ENCODE measurements at places on chromosomes 5 and 9.
A peak's percentile ranks its signal among the peaks of the same experiment; 100 is the strongest.

GRCh38 chr5:121695307-121695706, 156.4 kb upstream of the FTMT start:
- DNase-seq, result no peak

DNA sequence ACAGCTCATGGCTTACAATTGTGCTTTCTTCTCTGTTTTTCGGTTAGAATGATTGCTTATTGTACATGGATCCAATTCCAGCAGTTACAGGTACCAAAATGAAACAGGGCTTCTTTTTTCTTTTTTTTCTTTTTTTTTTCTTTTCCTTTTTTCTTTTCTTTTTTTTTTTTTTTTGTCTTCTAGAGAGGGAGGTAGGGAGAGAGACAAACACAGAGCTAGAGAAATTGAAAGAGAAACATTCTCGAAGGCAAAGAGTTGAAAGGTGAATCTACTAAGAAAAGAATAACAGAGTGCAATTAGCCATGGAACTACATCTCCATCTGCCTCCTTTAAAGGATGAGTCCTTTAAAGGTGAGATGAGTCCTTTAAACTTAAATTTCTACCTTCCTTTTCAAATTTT, 1.0 kb upstream of the EDIL3 start:
- DNase-seq, result no peak

DNA sequence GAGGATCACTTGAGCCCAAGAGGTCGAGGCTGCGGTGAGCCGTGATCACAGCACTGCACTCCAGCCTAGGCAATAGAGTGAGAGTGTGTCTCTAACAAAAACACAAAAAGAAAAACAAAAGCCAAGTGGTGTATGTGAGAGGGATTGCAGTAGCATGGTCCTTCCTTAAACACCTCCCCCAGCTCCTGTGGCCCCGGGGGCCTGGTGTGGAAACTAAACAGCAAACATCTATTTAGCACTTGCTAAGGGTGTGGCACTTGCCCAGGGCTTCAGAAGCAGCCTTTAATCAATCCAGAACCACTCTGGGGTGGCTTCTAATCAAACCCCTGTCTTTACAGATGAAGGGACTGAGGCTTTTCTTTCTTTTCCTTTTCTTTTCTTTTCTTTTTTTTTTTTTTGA, 4.4 kb upstream of the FBP1 start:
- DNase-seq, result no peak

DNA sequence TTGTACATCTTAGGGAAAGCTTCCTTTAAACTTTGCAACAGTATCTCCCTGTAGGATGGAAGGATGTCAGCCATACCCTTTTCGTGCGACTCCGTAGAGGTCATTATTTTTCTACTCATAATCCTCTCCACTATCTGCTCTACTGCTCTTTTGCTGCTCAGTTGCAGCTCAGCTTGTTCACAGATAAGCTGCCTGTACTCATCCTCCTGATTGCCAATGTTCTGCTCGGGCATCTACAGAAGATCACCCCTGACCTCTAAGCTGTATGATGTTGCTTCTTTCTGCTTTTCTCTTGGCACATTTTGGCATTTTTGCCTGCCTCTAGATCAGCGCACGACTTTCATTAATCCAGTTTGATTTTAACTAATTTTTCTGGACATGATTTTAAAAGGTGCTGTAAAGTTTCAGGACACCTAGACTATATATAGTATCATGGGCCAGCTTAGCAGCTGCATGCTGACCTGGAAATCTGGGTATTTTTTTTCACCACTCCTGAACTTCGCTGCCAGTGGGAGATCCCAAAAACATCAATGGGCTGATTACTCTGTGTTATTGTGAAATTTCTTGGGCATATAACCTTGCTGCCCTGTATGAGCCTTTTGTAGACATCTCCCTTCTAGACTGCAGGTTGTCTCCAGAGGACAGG, 131.2 kb upstream of the ZNF608 start:
- DNase-seq, result no peak

- no peak for DNase-seq
Measured at GRCh38 chr5:42429694-42430093, 6.5 kb downstream of the GHR start.

- DNase-seq, result no peak
Measured at GRCh38 chr9:112867275-112867991, 23.2 kb downstream of the SLC46A2 start.

- DNase-seq, result no peak
Measured at GRCh38 chr5:157793301-157793700, 49.8 kb downstream of the LSM11 start.

DNA sequence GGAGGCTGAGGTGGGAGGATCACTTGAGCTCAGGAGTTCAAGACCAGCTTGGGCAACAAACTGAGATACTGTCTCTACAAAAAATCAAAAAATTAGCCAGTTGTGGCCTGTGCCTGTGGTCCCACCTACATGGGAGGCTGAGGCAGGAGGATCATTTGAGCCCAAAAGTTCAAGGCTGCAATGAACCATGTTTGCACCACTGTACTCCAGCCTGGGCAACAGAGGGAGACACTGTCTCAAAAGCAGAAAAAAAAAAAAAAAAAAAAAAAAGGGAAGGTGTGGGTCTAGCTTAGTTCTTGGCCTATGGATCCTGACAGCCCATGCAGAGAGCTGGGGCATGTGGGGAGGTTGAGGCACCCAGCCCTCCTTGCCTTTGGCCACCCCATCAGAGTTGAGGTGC, 10.9 kb downstream of the PLPP7 start:
- DNase-seq, result no peak

- DNase-seq, result no peak
Measured at GRCh38 chr5:107072440-107072839, 598.3 kb downstream of the EFNA5 start.

DNA sequence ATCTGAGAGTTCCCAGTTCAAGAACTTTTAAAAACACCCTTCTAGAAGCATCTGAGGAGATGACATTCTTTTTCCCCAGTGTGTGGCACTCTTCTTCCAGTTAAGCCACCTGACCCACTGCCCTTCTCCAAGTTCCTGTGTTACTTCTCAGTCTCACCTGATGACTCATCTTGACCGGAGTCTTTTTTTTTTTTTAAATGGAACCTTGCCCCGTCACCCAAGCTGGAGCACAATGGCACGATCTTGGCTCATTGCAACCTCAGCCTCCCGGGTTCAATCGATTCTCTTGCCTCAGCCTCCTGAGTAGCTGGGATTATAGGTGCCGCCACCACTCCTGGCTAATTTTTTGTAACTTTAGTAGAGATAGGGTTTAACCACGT, 224.1 kb upstream of the DAB2 start:
- no peak for DNase-seq

- no peak for DNase-seq
Measured at GRCh38 chr5:148214665-148215185, 11.9 kb downstream of the SPINK6 start.

GRCh38 chr9:79570448-79571308, 1.1 kb upstream of the TLE4 start:
- DNase-seq, result peak; percentile 52

DNA sequence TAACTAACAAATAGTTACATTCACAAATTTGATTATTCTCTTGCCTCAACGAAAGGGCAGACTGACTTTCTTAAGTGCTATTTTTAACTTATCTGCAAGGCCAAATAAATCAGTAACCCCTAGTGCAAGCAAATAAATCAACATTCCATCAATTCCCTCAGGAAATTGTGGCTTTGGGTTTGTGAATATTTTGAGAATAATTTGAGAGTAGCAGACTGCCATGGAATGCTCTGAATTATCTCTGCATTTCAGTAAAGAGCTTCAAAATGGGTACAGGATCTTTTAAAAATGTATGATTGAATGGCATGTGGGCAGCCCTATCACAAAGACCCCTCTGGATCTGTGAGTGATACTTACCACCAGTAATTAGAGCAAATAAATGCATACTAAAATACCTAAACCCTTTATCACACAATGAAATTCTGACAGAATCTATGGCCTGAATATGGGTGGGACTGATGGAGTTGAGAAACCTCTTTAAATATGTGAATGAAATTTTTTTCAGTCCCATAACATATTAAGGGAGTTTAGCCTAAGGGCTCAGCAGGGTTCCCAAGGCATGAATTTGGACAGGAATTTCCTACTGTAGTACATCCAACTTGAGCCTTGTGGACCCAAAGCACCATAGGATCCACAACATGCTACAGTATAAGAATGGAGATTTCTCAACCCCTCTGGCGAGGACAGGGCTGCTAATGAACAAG, 92.5 kb upstream of the ITGA2 start:
- no peak for DNase-seq

DNA sequence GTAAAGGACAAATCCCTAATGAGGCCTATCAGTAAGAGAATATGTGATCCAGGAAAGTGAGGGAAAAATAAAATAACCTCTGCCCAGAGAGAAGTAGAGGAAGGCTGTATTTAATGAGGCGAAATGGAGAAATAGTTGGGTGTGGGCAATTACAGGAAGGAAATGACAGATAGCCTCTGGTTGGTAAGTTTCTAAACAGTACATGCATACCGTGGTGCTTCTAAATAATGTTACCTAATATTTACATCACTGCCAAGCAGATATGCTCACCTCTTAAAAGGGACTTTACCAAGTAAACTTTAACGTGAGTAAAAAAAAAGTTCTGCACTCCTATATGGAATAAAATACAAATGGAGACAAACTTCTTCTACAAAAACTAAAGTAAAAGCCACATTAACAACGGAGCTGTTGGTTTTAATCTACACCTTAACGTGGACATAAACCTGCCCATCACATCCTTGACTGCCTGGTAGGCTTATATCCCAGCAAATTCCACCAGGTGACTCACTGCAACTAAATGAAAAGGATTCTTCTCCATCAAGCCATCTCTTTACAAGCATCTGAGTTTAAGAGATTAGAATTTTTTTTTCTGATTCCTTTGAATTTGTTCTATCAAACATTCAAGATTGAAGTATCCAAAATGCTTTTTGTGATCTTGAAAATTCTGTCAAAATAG, 12.4 kb downstream of the NFIL3 start:
- no peak for DNase-seq

DNA sequence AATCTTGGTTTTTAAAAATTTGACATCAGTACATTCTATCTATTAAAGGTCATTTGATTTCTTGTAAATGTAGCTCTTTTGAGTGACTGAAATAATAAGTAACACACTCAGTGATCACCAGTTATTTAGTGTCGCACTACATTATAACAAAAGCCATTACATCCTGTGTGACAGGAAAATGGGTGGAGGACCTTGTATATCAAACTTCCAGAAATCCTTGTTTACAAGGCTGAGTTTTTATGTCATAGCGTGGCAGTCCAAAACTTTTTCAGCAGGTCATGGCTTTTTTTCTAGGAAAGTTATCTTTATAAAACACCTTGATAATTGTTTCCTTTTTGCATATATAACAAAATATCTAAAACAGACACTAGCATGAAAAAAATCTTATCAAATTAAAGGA, 14.4 kb upstream of the ITGA1 start:
- no peak for DNase-seq

GRCh38 chr9:132049900-132050299, 29.8 kb downstream of the MED27 start:
- DNase-seq, result no peak

DNA sequence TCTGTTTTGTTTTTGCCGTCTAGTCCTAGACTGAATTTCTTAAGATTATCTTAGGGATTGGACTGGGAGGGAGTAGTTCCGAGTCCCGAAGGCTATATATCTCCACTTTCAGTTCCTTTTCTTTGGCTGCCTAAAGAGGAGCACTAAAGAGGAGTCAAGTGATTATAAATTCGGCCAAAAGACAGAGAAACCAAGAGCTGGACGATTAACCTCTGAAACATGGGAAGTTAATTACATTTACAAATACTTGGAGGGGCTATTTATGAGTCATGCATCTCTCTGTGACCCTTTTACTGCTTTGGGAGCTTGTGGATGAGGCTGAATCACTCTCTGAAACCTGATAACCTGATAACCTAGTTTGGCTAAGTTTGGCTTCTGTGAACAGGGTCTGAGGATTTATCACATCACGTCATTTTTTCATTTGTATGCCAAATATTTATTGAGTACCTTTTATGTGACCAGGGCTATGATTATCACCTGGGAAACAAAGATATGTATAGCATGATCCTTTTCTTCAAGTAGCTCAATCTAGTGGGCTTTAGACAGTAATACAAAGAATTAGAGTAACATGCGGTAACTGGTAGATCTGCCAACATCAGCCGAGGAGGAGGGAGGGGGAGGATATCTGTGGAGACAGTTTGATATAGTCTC, 180.9 kb downstream of the CD180 start:
- DNase-seq, result no peak

DNA sequence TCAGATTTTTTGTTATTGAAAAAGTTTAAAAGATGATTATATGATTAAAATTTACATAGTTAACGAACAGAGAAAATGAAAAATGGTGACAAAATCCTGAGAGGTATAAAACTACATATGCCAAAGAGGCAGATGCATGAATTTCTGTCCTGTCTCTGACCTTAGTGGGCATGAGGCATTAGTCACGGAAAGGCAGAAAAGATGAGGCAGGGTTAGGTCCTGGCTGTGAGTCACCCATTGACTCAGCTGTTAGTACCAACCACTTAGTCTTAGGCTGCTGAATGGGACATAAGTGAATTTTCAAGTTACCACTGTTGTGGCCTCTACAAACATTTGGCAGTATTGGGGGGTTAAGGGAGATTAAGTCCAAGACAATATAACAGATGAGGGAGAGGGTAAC, 33.1 kb downstream of the RASA1 start:
- DNase-seq, result no peak

DNA sequence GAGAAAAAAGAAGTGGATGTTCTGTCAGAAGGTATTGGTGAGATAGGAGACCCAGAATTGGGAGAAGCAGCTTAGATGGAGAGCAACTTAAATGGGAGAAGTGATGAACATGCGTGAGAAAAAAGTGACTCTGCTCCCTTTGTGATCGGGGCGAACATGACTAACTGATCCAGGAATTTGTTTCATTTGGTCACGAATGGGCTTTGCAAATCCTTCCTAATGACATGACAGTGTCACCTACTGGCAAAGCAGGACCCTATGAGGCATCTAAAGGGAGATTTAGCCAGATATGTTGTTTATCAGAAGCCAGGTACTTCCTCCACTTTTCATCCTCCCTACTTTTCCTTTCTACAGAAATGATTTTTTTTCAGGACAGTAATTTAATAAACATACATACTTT, 787.4 kb upstream of the RGMB start:
- DNase-seq, result no peak

GRCh38 chr9:122004589-122004988, 88.5 kb downstream of the TTLL11 start:
- DNase-seq, result no peak

DNA sequence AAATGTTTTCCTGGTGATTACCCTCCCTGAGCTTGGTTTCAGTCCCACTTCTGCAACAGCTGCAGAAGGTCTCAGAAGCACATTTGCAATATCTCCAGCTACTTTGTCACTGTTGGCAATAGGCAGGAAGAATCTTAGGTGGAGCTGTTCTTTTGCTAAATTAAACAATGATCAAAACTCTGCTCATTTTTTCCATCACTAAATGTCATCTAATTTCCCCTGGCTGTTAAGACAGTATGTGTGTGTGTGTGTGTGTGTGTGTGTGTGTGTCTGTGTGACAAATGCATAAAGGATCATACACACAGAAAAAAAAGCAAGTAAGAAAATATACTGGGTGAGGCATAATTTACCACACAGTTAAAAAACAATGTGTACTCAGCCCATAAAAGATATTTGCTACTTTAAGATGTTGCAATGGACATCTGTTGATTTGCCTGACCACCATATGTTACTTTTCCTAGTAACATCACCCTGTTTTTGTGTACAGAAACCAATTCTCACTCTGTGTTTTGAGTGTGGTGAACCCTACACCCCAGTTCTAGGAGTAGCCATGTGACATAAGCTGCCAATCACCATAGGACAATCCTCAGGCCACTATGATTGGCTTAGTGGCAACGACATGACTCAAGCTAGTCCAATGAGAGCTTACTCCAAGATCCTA, 572.6 kb upstream of the CLINT1 start:
- no peak for DNase-seq

GRCh38 chr9:116939614-116940013, 252.5 kb downstream of the TRIM32 start:
- no peak for DNase-seq

- no peak for DNase-seq
Measured at GRCh38 chr9:8186560-8186959, 387.0 kb upstream of the DMAC1 start.
